IPS DF 19.7 (cell line): ENCODE measurements at places on chromosomes 2 and 18.

DNA sequence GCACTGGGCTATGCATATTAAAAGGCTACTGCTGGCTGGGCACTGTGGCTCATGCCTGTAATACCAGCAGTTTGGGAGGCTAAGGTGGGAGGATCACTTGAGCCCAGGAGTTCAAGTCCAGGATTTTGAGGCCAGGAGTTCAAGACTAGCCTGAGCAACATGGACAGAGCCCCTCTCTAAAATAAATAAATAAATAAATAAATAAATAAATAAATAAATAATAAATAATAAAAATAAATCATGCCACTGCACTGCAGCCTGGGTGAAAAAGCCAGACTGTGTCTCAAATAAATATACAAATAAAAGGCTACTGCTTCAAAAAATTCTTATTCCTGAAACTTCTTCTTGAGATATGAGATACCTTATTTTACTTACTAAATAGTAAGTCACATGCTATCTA is 439.6 kb downstream of the ERBB4 start:
- DNase-seq: no peak

DNA sequence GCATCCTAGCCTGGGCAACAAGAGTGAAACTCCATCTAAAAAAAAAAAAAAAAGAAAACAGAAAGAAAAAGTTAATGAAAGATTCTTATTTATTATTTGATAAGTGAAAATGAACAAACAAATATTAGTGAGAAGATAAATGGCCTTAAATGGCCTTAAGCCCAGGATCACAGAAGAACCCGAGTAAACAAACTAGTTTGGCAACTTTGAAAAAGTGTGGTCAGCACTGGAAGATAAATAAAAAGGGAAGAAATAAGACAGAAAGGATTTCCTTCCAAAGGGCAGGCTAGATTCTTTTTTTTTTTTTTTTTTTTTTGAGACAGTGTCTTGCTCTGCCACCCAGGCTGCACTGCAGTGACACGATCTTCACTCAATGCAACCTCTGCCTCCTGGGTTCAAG is 692.4 kb downstream of the CPS1 start:
- no peak for DNase-seq

DNA sequence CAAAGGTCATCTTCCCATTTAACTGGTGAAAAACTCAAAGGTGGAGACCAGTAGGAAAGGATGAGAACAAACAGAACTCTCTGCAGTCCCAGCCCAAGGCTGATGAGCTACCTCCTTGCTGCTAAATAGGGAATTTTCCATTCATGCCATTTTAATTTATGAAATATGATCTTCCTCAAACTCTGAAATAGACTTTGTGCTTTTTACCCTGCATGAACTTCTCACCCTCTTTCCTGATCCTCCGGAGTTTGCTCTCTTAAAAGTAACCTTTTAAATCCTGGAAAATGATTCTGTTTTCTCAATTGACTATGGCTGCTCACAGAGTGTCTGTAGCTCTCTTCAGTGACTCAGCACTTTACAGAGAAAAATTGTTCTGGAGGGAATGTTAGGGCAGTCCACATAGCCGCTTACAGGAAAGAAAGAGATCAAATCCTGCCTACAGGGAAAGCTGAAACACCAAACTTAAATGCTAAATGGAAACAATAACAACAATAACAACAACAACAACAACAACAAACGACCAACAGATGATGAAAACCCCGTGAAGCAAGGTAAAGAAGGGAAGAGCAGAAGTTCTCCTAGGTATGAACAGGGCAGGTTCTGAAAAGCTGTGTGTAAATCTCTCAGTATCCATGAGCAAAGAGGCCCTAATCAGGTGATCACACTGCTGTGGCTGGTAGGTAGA is 79.8 kb upstream of the SESTD1 start:
- DNase-seq: no peak

- no peak for DNase-seq
Measured at GRCh38 chr18:27794181-27794926, 382.6 kb downstream of the CDH2 start.

- no peak for DNase-seq
Measured at GRCh38 chr18:22603902-22604301, 186.2 kb upstream of the CTAGE1 start.

- DNase-seq: no peak
Measured at GRCh38 chr18:70232261-70232660, 26.8 kb upstream of the RTTN start.

DNA sequence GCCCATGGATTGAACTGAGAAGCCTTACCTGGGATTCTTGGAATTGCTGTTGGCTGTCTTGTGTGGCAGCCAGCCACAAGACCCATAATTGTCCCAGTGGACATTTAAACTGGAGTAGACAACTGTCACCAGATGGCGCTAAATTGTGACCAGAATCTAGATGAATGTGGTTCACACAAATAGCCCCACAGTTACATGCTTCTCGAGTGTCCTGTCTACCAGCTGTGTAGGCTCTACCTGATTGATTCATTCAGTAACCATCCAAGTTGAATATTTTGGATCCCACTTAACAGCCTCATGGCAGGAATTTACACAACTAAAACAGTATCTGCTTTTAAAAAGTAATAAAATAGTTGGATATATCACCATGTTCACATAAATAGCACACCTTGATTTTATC is 73.2 kb downstream of the MAP4K4 start:
- no peak for DNase-seq

DNA sequence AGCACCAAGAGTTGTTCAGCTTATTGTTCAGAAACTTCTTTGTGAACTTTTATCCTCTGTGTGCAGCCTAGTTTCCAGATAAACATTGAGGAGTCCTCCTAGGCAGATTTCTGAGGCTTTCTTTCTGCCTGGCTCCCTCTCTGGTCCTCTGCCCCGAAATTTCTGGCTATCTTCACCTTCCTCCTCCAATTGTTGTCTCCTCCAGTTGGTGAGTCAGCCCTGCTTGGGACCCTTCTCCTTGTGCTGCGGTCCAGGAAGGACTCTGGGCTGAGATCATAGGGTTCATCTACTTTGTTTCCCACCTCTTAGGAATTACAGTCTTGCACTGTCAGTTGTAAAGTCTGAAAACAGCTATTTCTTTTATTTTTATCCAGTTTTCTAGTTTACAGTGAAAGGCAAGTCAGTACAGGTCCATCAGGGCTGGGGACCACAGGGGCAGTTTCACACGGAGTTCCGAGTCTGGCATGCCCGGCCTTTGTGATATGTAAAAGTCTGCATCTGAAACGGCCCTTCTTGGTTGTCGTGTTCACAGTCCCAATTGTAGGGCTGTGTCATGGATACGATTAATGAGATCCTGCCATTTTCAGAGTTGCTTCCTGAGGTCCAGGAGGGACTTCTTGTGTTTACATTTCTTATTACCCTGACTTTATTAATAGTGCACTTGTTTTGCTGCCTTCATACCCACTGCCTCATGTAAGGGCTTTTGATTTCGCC is 100.8 kb downstream of the SMC6 start:
- DNase-seq: no peak

DNA sequence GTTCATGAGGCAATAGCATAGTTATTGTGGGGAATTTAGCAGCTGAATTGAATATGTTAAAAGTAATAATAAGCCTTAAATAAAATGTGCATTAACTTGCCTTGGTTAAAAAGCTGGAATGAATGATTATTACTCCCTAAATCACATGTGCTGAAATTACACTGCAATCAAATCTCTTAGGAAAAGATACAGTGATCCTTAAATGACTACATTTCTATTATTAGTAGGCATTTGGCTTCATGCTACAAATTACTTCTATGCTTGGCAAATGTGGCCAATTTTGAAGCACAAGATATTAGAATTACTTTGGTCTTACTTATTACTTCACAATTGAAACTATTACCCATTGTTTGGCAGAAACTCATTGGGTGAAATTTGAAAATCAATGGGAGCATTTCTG is 5.4 kb downstream of the RND3 start:
- no peak for DNase-seq

DNA sequence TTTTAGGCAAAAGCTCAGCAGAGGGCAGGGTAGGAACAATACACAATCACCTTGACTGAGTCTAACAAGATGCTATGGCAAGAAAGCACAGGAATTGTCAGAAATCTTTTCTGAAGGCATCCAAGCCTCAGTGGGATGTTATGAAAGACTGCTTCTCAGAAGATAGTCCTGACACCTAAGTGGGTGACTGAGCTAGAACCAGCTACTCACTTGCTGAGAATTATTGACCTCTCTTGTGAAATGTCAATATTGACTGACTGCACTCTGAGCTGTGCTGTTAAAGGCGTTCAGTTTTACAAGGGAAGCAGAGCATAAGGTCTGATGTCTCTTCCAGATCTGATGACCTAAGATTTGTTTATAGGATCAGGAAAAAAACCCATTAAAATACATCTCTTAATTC is 46.1 kb downstream of the TACR1 start:
- no peak for DNase-seq

- no peak for DNase-seq
Measured at GRCh38 chr2:65013776-65014175, 24.6 kb downstream of the SLC1A4 start.

DNA sequence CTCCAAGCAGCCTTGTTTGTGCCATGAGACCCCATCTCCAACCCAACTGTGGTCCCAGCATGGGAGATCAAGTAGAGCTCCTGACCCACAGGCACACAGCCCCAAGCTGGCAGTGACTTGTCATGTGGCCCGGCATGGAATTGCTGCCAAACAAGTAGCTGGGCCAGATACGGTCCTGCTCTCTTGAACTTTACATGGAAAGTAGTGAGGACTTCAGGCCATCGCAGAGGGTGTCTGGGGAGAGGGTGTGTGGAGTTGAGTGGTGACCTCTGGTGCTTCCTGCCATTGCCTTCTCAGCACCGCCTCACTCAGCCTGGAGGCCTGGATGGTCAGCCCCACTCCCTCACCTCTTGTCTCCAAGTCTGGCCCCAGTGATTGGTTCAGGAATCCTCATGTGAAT is 10.9 kb upstream of the SLC4A3 start:
- DNase-seq: no peak

- DNase-seq: no peak
Measured at GRCh38 chr2:239283961-239284795, 116.6 kb downstream of the HDAC4 start.

- DNase-seq: peak; percentile 45
Measured at GRCh38 chr2:224221455-224221913, 180.4 kb downstream of the FAM124B start.

DNA sequence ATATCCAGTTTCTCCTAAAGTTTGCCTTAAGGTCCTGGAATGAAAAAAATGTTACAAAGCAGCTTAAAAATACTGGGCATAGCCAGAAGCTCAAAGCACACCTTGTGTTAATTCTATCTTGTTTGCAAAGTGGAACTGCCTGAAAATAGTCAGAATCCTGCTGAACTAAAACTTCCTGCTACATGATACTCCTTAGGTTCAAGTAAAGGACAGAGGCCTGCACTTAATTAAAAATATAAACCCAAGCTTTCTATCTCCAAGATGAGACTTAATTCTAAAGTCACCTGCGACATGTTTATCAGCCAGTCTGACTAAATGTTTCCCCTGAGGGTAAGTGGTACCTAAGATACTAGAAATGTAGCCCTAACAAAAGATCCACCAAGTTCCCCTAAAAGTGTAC is 103.4 kb downstream of the CHST9 start:
- DNase-seq: no peak

GRCh38 chr2:218278531-218279360 is 8.4 kb downstream of the PNKD start:
- no peak for DNase-seq

DNA sequence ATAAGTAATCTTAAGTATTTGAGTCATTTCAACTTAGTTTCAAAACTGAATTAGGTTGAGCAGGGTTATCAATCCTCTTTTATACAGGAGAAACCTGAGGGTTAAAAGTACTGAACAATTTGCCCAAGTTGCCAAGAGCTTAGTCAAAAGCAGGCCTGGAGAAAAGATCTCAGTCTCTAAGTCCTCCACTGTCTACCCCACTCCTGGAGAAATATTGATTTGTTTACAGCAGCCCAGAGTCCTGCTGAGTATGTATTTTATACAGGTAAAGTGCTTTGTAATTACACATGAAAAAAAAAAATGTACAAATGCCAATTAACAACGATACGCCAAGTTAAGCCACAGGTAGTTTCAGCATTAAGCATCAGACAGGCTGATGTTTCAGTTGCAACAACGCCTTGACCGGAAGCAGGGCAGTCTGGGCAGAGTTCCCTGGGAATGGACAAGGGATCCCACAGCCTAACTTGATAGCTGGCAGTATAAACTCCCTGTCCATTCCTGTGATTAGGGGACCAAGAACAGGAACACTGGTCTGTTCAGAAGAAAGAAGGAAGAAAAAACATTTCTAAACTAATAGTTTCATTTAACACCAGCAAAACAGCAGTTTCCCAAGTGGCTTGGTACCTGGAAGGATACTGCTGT is 132.9 kb downstream of the MYO5B start:
- no peak for DNase-seq

- DNase-seq: no peak
Measured at GRCh38 chr2:36530983-36531354, 67.0 kb downstream of the FEZ2 start.

DNA sequence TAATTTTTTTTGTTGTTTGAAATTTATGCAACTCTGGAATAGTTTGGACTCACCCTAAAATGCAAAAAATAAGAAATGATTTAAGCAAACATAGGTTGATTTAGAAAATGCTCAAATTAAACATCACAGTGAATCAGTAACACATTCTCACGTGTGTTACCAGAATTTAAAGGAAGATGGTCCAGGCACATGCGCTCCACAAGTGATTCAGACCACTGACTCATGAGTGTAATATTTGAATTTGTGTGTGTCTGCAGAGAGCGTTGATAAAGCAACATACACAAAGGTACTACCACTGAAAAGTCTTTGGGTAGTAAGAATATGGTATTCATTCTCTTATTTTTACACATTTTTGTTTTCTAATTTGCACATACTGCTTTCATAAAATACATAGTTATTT is 7.9 kb downstream of the SS18 start:
- DNase-seq: no peak

GRCh38 chr2:126527836-126528490 is 128.0 kb upstream of the GYPC start:
- peak; percentile 38 for DNase-seq

GRCh38 chr2:65366595-65367125 is 65.7 kb downstream of the SPRED2 start:
- DNase-seq: no peak

DNA sequence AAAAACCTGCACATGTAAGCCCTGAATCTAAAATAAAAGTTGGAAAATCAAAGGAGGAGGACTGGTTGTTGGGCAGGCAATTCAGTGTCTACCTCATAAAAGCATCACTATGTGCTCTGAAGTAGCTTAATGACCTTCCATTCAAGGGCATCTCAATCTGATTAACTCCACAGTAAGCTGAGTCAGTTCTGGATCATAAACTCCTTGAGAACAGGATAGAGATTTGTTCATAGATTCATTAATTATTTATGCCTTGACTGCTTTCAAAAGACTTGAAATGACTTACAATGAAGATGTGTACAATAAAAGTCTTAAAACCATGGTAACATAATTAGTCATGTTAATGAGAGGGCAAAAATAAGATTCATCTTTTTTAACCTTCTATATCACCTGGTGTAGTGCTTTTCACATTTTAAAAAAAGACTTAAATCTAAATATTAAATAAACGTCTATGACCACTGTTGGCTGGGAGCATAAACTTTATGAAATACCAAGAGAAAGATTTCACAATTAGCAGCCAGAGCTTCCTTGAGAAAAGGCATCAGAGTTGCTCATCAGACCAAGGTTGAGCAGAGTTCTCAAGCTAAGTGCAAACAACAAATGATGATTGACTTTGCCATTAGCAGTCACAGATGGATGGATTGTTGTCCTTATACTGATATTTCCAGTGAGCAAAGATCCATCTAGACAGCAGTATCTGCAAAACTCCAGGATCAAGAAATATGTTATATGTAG is 237.3 kb upstream of the THUMPD2 start:
- no peak for DNase-seq
